ENCODE measurements at places on chromosomes 3 and 15.

GRCh38 chr3:191355406-191355805 is 25.1 kb upstream of the UTS2B start:
- DNase-seq, result no peak

- no peak for DNase-seq
Observed at GRCh38 chr3:171543759-171544300, 83.6 kb upstream of the TNIK start.

GRCh38 chr3:14451844-14452739 is 49.7 kb downstream of the SLC6A6 start:
- no peak for DNase-seq

DNA sequence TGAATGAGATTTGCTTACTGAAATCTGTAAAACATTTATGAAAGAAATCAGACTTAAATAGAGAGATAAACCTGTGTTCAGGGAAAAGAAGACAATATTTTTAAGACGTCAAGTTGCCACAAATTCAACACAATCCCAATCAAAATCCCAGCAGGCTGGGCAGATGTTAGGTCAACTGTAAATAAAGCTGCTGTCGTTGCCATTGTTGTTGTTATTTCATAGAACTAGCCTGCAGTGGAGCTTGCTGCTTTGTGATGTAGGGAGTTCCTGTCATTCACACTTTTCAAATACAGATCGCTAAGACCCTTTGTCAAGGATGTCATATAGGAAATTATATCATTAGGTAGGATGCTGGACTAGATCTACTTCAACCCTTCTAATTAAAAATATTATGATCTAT is 123.1 kb downstream of the NEO1 start:
- DNase-seq, result no peak

- DNase-seq, result no peak
Observed at GRCh38 chr15:82838096-82838735, 28.8 kb downstream of the WHAMM start.

GRCh38 chr3:27360113-27361078 is 8.8 kb downstream of the NEK10 start:
- no peak for DNase-seq

GRCh38 chr15:99755692-99756409 is 22.6 kb upstream of the LYSMD4 start:
- peak; percentile 43 for DNase-seq
